ENCODE measurements at places on chromosomes 6 and 20. TPM values are rescaled to one million over a fixed set of nuclear protein-coding genes. Genes with fewer than 3 reads are reported as not detected.

DNA sequence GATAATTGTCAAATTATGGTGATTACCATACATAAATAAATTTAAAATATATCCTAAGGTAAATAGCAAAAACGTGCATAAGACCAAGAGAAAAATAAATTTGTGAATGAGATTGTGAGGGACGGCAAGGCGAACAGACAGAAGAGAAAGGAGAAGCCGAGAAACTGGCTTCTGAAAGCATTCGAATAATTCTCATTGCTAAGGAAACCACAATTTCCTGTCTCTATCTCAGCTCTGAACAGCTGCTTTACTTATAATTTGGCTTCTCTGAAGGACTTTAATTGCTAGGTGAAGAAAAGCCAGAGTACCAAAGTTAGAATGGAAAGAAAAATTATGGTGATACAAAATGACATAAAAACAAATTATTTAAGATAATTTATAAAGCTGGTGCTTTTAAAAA is 79.0 kb upstream of the RGS17 start:
- DNase-seq, result peak; percentile 62

GRCh38 chr6:111468329-111469012 is 14.5 kb downstream of the REV3L start:
- no peak for DNase-seq

DNA sequence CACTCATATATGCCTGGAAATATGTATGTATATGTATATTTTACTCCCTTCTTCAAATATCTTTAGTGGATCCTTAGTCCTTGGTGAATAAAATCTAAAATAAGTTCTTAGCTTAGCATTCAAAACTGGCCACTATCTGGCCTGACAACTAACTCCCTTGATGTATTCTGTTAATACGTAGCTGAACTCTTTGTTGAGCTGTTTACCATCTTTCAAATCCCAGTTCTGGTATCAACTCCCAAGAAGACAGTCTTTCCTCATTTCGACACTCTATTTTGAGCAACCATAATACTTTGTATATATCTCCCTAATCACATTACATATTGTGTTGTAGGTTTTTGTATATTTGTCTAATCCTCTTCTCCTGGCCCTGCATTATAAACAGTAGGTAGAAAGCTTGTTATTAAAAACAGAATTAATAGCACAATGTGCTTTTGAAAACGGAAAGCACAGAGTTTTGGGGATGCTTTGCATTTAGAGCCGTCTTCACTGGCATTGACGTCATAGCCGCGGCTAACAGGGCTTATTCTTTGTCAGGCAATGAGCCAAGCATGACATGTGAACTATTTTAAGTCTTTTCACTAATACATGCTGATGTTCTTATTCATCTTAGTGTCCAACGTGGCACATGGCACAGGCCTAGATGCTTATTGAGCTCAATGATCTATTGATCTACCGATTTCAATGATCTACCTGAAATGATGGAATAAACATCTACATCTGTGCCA is 47.2 kb upstream of the CCN2 start:
- DNase-seq, result peak; percentile 14

DNA sequence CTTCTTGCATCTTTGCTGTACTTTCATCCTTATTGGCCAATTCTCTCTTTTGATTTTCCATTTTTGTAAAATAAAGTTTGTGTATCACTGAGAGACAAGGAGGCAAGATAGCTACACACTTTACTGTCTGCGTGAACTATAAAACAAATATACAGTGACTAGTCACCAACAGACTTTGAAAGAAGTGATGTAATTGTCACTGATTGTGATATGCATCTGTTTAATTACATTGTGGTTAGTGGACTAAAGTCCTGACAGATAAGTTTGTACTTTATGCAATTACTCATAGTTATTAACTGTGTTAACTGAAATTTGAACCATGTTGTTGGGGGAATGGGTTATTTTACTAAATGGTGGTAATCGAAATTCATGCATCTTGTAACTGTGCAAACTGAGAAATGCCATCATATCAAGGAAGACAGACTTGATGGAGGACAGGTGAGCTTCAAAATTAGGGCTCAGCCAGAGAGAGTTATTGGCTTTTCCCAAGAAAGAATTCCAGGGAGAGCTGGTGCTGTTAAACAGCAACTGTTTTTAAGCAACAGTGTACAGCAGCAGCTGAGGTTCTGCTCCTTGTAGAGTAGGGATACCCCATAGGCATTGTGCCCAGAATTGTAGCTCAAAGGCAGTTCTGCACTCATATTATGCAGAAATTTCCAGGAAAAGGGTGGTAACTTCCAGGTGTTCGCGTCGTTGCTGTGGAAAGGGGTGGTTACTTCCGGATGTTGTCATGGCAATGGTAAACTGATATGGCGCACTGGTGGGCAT is 62.9 kb downstream of the EFHC1 start:
- DNase-seq, result no peak

DNA sequence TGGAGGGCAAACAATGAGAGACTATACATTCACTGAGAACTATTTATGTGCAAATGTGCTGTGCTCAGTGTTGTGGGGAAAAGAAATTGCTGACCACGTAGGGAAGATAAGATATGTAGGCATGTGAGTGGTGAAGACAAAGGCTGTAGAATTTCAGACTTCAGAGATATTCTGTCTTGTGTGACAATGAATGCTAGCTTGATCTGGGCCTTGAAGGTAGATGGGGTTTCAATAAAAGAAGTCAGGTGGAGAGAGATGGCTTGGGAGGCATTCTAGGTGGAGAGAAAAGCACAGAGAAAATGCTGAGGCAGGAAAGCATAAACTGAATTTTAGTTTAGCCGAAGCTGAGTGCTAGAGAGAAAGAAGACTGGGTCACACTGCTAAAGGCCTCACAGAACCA is 56.8 kb upstream of the EEF1A1 start:
- no peak for DNase-seq

GRCh38 chr20:53828682-53829254 is 235.1 kb upstream of the ZNF217 start:
- peak; percentile 98 for DNase-seq

DNA sequence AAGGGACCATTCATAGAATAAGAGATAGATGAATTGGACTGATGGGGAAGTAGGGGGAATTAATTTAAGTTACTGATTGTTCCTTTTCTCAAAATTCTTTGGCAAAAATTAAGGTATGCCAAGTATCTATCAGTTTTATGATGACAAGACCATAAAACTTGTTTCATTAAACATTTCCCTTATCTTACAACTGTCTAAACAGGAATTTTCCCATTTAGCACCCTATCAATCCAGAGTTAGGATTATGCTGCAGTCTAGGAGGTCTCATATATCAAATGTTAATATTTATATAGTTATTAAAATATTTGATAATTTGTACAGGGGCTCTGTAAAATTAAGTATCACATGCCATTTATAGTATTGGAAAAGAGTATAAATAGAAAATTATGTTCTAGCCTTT is 51.5 kb upstream of the ARID1B start:
- DNase-seq, result no peak

GRCh38 chr20:50169329-50169823 is 15.9 kb upstream of the PEDS1 start:
- DNase-seq, result peak; percentile 86

DNA sequence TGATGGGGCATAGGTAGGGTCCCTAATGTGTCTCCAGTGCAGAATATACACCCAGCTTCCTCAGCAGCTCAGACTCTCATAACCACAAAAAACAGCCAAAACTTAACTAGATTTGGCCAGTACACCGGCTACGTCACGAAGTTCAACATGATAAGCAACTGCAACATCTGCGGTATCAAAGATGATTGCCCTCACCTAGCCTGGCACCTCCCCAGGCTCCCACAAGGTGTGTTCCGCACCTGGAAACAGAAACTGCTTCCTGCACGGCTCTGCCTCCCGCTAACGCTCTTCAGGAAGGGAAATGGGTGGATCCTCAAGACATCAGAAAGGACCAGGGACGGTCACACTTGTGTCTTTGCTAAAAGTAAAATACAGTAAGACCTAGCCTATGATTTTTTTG is 9.5 kb downstream of the TXNDC5 start:
- no peak for DNase-seq

GRCh38 chr6:126625019-126625418 is 285.1 kb downstream of the CENPW start:
- peak; percentile 45 for DNase-seq

- no peak for DNase-seq
Observed at GRCh38 chr6:90076511-90077415, 182.5 kb downstream of the GJA10 start.

GRCh38 chr6:138795809-138796603 is at the start of gene ECT2L:
Gene ECT2L (plus strand): TSS chr6:138796087. CDS start chr6:138813275, 17,188 bp downstream.
- no peak for DNase-seq

DNA sequence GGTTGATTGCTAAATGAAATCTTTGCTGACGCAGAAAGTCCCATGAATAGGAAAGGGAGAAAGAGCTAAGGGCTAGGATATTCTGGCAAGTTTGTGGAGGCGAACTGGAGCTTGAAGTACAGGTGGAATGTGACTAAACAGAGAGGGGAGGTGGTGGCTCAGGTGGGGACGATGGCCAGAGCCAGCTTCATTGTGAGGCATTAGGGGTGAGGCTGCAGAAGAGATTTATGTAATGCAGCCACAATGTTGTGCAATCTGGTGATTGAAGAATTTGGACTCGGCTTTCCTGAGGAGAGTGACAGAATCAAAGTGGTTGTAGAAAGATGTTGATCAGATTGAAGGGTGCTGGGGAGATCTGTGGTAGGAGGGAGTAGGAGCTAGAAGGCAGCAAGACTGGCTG is 42.9 kb upstream of the SPACA1 start:
- no peak for DNase-seq

WFDC13 gene
- total RNA-seq, result not detected

POU5F1 gene
- not detected for total RNA-seq

SLC35F1 gene
- 8.3 TPM for total RNA-seq

SLCO4A1 gene
- total RNA-seq, result 48.8 TPM

BPIFA1 gene
- not detected for total RNA-seq

LAMA4 gene
- total RNA-seq, result 2.0 TPM

RCAN2 gene
- 0.13 TPM for total RNA-seq

Measured in A673 (cell line).